ENCODE measurements at places on chromosomes 6 and 20. TPM values are rescaled to one million over a fixed set of nuclear protein-coding genes. Genes with fewer than 3 reads are reported as not detected.

Gene GTSF1L
- not detected for polyA plus RNA-seq

Gene GSTA3
- polyA plus RNA-seq = not detected

Gene RNF144B
- polyA plus RNA-seq = 1.1 TPM

Gene DHX35
- 21.6 TPM for polyA plus RNA-seq

Gene SLC35D3
- polyA plus RNA-seq = 0.27 TPM

Gene BTN3A1
- 4.7 TPM for polyA plus RNA-seq

Gene EPPIN
- 0.06 TPM for polyA plus RNA-seq

Gene PLA2G7
- polyA plus RNA-seq = 1.3 TPM

Gene ADGB
- polyA plus RNA-seq = not detected

Gene APOM
- polyA plus RNA-seq = 12.0 TPM

Gene DZANK1
- polyA plus RNA-seq = 4.9 TPM

Gene EFCAB8
- polyA plus RNA-seq = 0.06 TPM

Gene TRIM40
- polyA plus RNA-seq = not detected

Gene C20orf144
- 0.21 TPM for polyA plus RNA-seq

Gene NR2E1
- polyA plus RNA-seq = not detected

Gene NNAT
- 175 TPM for polyA plus RNA-seq

Gene BMP6
- polyA plus RNA-seq = 2.0 TPM

Gene GRM1
- 0.15 TPM for polyA plus RNA-seq

Gene SERAC1
- 7.3 TPM for polyA plus RNA-seq

Gene TBXT
- polyA plus RNA-seq = 0.18 TPM
